ENCODE measurements at places on chromosomes 7 and 10. TPM values are rescaled to one million over a fixed set of nuclear protein-coding genes. Genes with fewer than 3 reads are reported as not detected.

DNA sequence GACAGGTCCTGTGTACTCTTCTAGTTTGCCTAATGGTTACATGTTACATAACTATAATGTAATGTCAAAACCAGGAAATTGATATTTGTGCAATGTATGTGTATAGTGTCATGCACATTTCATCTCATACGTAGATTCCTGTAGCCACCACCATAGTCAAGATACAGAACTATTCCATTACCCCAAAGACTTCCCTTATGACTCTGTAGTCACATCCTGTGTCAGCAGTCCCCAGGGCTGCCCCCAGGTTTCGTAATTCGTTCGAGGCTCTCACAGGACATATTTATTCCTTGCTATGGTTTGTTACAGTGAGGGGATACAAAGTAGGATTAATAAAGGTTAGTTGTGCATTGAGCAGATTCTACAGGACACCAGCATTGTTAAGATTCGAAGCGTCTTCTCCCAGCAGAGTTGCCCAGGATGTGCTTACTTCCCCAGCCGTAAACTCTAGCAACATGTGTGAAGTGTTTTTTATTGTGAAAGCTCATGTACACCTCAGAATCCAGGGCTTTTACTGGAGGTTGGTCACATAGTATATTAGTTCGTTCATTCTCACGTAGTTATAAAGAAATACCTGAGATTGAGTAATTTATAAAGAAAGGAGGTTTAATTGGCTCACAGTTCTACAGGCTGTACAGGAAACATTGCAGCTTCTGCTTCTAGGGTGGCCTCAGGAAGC lies 18.6 kb downstream of the RABGEF1 start:
- no peak for DNase-seq

DNA sequence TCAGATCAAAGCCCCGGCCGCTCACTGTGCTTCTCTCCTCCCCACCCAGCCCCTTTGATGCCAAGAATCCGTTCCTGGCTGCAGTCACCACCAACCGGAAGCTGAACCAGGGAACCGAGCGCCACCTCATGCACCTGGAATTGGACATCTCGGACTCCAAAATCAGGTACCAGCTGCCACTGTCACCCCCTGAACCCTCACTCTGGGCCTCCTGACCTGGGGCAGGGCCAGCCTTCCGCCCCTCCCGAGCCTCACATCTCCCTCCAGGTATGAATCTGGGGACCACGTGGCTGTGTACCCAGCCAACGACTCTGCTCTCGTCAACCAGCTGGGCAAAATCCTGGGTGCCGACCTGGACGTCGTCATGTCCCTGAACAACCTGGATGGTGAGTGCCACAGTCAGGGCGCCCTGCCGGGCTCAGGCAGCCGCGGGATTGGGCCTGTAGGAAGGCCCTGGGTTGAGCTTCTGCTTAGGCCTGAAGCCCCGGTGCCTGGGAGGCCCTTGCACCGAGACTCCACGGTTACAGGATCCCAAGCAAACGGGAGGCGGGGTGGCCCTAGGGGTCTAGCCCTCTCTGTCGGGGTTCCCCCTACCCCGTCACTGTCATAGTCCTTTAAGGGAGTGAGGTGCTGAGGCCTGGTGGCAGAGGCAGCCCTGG lies 10.8 kb downstream of the TMEM120A start:
- DNase-seq, result no peak

DNA sequence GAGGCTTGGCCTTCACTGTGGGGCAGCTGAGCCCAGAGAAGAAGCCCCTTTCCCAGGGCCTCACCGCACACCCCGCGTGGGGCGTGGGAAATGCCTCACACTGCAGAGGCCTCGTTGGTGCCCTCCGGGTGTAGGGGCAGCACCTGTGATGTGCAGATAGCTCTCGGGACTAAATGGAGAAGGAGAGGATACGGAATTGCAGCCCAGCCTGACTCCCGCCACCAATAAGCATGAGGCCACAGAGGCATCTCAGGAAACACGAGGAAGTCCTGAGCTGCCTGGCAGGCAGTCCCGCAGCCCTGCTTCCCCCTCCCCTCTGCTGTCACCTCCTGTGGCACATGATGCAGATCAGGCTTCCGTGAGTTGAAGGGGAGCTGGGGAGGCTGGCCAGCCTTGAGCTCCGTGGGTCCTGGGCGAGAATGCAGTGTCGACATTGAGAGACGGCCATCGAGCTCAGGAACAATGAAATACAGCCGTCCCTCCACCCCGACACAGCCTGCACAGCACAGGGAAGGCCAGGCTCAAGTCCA lies 59.6 kb upstream of the PPP2R2D start:
- DNase-seq, result no peak

- DNase-seq, result no peak
These were observed 29.4 kb upstream of the CDH23 start for GRCh38 chr10:71367271-71367670.

GRCh38 chr10:2556883-2557282 lies 510.5 kb upstream of the PFKP start:
- DNase-seq, result no peak

- DNase-seq, result peak; percentile 72
These were observed 67.5 kb downstream of the PARP12 start for GRCh38 chr7:139995017-139995915.

- DNase-seq, result no peak
These were observed 72.3 kb upstream of the DNAJB12 start for GRCh38 chr10:72426986-72427385.

The DGKB gene
- not detected for total RNA-seq

The BICC1 gene
- total RNA-seq, result 15.2 TPM

Data from MG63 (cell line).